H1 (cell line): ENCODE measurements at places on chromosomes 5 and 9. TPM values are rescaled to one million over a fixed set of nuclear protein-coding genes. Genes with fewer than 3 reads are reported as not detected.
A peak's percentile ranks its signal among the peaks of the same experiment; 100 is the strongest.

OBP2B gene
- total RNA-seq, result not detected in 2 replicates

TYRP1 gene
- not detected in 2 replicates for total RNA-seq

GRCh38 chr9:120524863-120525262, 55.1 kb downstream of the CDK5RAP2 start:
- no peak overlapping the region for H3K27ac ChIP-seq
- no peaks in the 10 kb centered on the region for H3K27me3 ChIP-seq
- H3K4me1 ChIP-seq, result peaks cover 14% of the 10 kb centered on the region
- peaks cover 77% of the 10 kb centered on the region for H3K36me3 ChIP-seq
- no peak for DNase-seq
- H3K4me3 ChIP-seq, result no peak overlapping the region

ADCY2 gene
- 122 and 131 TPM in 2 replicates for total RNA-seq

GRCh38 chr5:174708476-174709207, 15.7 kb upstream of the MSX2 start:
- H3K27ac ChIP-seq, result no peak overlapping the region
- no peaks in the 10 kb centered on the region for H3K36me3 ChIP-seq
- H3K27me3 ChIP-seq, result peaks cover 2% of the 10 kb centered on the region; the same call in 1 of the 2 replicates
- no peak overlapping the region for H3K4me3 ChIP-seq
- H3K4me1 ChIP-seq, result no peaks in the 10 kb centered on the region

GRCh38 chr9:132410642-132411041, 631 bp downstream of the CFAP77 start:
- H3K27ac ChIP-seq, result no peak overlapping the region
- peaks cover 6% of the 10 kb centered on the region for H3K4me1 ChIP-seq
- no peak for DNase-seq

HACD4 gene
- total RNA-seq, result 0.61 and 0.86 TPM in 2 replicates

LCN15 gene
- 0.47 and 0.61 TPM in 2 replicates for total RNA-seq

DNA sequence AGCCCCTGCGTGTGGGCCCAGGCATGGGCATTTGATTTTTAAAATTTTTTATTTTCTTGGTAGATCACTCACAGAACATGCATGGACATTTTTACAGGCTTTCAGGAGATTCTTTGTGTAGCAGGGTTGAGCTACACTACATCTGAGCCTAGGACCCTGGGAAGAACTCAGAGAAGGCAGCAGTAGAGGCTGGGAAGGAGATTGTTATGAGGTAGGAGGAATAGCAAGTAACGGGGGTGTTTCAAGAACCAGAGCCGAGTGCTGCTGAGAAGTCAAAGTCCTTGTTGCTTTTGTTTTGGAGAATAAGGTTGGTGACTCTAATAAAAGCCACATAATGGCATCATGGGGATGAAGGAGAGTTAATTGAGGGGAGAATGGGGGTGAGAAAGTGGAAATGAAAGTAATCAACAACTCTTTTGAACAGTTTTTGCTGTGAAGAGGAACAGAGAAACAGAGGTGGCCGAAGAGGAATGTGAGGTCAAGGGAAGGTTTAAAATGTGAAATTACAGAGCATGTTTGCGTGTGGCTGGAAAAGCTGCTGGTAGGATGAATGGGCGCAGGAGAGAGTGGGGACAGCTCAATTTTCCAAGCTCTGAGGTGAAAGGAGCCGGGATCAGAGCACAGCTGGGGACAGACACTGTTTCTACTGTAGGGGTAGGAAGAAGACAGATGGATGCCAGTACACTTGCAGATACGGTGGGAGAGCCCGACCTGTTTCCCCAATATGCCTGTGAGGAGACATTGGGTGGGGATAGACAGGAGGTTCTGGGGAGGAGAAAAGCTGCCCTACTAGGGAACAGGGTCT, 4.7 kb upstream of the PDLIM7 start:
- no peak overlapping the region for H3K4me3 ChIP-seq
- H3K36me3 ChIP-seq, result no peaks in the 10 kb centered on the region
- DNase-seq, result no peak
- H3K27ac ChIP-seq, result no peak overlapping the region

DNA sequence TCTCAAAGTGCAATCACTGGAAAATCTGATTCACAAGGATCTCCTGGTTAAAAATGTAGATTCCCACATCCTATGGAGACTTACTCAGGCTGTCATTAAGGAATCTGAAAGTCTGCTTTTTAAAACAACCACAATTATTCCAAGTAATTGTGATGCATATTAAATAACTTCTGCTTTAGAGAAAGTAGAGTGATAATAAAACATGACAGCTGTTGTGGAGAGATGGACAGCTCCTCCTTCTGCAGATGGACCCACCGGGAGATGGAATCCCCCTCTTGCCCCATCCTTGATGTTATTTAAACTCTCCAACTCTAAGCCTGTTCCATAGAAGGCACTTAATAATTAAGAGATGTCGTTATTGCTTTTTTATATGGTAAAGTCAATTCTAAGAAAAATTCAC, 802.2 kb downstream of the CDH12 start:
- H3K36me3 ChIP-seq, result no peaks in the 10 kb centered on the region
- H3K27ac ChIP-seq, result no peak overlapping the region
- H3K27me3 ChIP-seq, result no peaks in the 10 kb centered on the region
- no peak for DNase-seq
- no peaks in the 10 kb centered on the region for H3K4me1 ChIP-seq
- no peak overlapping the region for H3K4me3 ChIP-seq

ZNF883 gene
- total RNA-seq, result 19.2 and 20.2 TPM in 2 replicates

DNA sequence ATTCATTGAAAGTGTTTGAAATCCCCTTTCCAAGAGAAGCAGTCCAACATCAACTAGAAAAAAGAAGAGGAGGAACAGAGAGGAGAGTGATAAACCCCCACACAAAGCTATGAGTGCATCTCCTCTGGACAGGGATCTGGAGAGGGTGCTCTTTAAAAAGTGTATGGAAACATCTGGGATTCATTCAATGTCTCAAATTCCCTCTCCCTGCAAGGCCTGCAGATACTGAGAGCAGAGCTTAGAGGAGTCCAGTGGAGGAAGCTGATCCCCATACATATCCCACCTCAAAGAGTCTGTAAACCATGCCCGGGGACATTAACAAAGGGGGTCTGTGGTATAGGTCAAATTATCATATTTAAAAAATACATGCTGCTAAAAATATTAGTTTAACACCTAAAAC, 2.2 kb downstream of the SPOCK1 start:
- H3K27ac ChIP-seq, result no peak overlapping the region
- H3K27me3 ChIP-seq, result peaks cover 25% of the 10 kb centered on the region
- DNase-seq, result no peak
- no peaks in the 10 kb centered on the region for H3K36me3 ChIP-seq

DNA sequence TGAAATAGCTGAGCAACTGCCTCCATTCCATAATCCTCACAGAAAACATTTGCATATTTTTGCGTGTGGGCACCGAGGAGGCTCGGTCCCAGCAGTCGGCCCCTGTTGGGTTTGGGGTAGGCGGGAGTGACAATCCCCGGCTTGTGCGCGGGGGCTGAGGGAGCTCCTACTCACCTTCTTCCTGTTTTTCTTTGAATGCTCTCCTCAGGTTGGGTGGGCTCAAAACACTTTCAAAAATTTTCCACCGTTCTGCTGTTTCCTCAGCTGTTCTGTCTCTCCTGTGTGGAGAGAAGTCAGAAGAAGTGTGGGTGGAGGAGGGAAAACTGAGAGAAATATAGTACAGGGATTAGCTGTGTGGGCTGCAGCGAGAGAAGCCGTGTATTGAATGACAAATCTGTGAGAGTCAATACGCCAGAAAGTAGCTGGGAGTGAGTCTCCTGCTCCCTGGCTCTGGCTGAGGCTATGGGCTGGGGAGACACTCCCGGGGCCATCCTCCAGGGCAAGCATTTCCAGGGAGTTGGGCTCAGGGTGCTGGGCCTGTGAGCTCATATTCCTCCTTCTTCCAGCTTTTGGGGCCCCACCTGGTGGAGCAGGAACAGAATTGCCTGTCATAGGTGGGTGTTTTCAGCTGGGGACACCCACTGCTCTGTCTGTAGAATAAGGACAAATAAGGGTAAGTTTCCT, 84.7 kb downstream of the CMYA5 start:
- no peaks in the 10 kb centered on the region for H3K36me3 ChIP-seq
- no peaks in the 10 kb centered on the region for H3K27me3 ChIP-seq
- H3K27ac ChIP-seq, result no peak overlapping the region
- no peaks in the 10 kb centered on the region for H3K4me1 ChIP-seq
- DNase-seq, result peak; percentile 83

PKD2L2 gene
- total RNA-seq, result not detected in 2 replicates

DNA sequence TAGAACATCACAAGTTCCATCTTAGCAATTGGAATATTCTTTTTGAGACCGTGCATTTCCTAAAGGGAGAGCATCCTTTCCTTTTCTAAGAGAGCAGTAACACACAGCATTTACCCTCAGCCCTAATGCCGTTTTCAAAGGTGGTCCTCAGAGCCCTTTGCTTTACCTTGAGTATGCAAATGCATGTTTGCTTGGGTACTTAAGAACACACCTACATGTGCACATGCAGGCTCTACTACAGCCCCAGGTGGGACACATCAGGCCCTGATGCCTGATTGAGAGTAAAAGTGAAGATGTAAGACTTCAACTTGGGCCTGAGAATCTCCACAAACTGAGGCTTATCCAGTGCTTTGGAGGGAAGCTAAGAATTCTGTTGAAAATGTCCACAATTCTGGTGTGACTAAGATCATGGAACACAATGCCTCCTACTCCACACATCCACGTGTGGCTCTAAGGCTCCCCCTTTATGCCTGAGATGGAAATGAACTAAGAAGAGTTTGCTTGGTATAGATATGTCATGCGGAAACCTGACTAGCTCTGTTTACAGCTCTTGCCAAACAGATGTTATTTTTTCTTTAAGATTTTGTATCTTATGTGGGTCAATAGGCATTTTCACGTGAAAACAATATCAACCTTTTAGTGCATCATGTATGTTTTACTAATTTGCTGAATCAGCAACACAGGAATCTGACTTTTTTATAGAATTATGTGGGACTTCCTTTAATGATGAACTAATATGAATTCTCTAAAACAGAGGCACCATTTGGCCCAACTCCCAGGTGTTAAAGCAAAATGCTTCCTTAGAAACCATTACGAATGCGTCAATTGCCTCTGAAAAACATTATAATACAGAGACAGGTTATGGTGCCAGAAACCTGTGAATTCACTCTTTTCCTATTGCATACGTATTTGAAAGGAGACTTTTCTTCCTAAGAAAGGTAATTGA, 48.9 kb upstream of the SLC2A8 start:
- no peak for DNase-seq
- no peak overlapping the region for H3K27ac ChIP-seq
- H3K4me3 ChIP-seq, result no peak overlapping the region
- H3K27me3 ChIP-seq, result no peaks in the 10 kb centered on the region
- no peaks in the 10 kb centered on the region for H3K36me3 ChIP-seq

GRCh38 chr5:31232273-31232888, 38.9 kb downstream of the CDH6 start:
- DNase-seq, result no peak
- no peaks in the 10 kb centered on the region for H3K36me3 ChIP-seq
- H3K27ac ChIP-seq, result no peak overlapping the region
- peaks cover 3% of the 10 kb centered on the region for H3K4me1 ChIP-seq
- no peak overlapping the region for H3K4me3 ChIP-seq
- H3K27me3 ChIP-seq, result no peaks in the 10 kb centered on the region

DNA sequence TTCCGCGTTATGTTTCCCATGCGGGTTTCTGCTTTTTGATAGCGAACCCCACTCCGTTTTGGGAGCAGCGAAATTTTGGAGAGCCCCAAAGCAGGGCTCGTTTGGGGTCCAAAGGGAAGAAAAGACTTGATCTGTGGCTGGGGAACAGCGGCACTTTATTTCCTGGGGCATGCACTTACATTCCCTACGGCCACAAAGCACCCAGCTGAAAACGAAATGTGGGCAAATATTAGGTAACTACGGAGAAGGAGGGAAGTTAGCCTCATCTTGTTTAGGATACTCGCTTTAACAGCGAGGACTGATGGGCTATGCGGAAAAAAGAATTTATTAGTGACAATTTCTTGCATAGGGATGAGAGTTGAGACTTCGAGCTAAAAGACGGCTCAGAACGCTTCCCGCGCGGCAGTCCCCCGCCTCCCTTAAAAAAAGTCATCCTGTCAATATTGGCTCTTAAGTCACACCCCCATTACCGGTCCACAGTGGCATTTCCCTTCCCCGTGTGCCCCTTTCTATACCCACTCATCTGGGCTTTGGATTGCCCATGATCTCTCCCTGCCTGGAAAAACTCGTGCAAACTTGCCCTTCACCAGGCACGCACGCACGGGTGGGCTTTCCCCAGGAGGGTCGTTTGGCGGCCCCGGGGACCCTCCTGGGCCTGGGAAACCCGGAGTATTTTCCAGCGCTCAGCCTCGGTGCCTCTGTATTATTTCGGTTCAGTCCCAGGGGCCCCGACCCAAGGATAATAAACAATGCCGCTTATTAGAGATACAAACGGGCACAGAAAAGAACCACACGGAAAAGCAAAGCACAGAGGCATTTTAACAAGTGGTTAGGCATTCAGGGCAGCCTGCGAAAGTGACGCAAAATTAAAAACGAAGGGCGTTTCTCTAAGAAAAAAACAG, 35.8 kb upstream of the NFIB start:
- peaks cover 79% of the 10 kb centered on the region for H3K27me3 ChIP-seq
- no peak overlapping the region for H3K27ac ChIP-seq
- H3K36me3 ChIP-seq, result no peaks in the 10 kb centered on the region
- DNase-seq, result no peak
- peak overlapping the region; percentile 60 for H3K4me3 ChIP-seq

GRCh38 chr5:43635374-43635773, 32.4 kb downstream of the NNT start:
- DNase-seq, result no peak
- H3K4me3 ChIP-seq, result no peak overlapping the region
- no peaks in the 10 kb centered on the region for H3K36me3 ChIP-seq
- no peaks in the 10 kb centered on the region for H3K27me3 ChIP-seq
- H3K27ac ChIP-seq, result no peak overlapping the region
- H3K4me1 ChIP-seq, result no peaks in the 10 kb centered on the region

DNA sequence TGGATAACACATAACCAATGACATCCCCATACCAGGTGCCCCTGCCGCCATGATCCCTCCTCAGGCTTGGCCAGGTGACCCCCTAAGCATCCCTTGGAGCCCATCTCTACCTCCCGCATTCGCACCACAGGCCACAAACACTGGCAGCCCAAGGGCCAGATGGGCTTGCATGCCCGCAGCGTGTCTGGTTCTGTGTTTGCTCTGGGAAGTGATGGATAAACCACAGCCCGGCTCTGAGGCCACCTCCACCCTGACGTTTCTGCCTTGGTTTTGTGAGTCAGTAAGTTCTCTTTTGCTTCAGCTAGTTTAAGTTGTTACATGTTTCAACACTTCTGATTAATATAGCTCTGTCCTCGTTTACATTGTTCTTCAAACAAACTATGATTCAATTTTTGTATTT, 172.4 kb upstream of the PHYKPL start:
- no peaks in the 10 kb centered on the region for H3K36me3 ChIP-seq
- H3K4me3 ChIP-seq, result no peak overlapping the region
- no peak for DNase-seq
- H3K4me1 ChIP-seq, result no peaks in the 10 kb centered on the region
- no peak overlapping the region for H3K27ac ChIP-seq

GRCh38 chr9:72589667-72590521, 68.5 kb downstream of the TMC1 start:
- no peaks in the 10 kb centered on the region for H3K27me3 ChIP-seq
- no peak overlapping the region for H3K27ac ChIP-seq
- H3K4me3 ChIP-seq, result no peak overlapping the region
- DNase-seq, result no peak

- no peak for DNase-seq
- H3K36me3 ChIP-seq, result no peaks in the 10 kb centered on the region
- H3K27me3 ChIP-seq, result no peaks in the 10 kb centered on the region
- H3K4me3 ChIP-seq, result no peak overlapping the region
- H3K27ac ChIP-seq, result no peak overlapping the region
These were observed 92.6 kb downstream of the EFNA5 start for GRCh38 chr5:107578051-107578635.

C5orf63 gene
- total RNA-seq, result 0.67 TPM in 1 of 2 replicates, not detected in the other

FBN2 gene
- total RNA-seq, result 15.9 and 16.3 TPM in 2 replicates
